ENCODE measurements at places on chromosomes 3 and 15.
A peak's percentile ranks its signal among the peaks of the same experiment; 100 is the strongest.

GRCh38 chr15:88202231-88202630, 54.3 kb downstream of the NTRK3 start:
- H3K36me3 ChIP-seq, result no peaks in the 10 kb centered on the region
- H3K4me3 ChIP-seq, result no peak overlapping the region
- H3K27ac ChIP-seq, result no peak overlapping the region
- DNase-seq, result no peak
- H3K27me3 ChIP-seq, result no peaks in the 10 kb centered on the region

- no peak for DNase-seq
- no peak overlapping the region for H3K4me3 ChIP-seq
- H3K36me3 ChIP-seq, result no peaks in the 10 kb centered on the region
- H3K27ac ChIP-seq, result no peak overlapping the region
- H3K4me1 ChIP-seq, result no peaks in the 10 kb centered on the region
Observed at GRCh38 chr3:197340521-197340871, 42.1 kb upstream of the DLG1 start.

DNA sequence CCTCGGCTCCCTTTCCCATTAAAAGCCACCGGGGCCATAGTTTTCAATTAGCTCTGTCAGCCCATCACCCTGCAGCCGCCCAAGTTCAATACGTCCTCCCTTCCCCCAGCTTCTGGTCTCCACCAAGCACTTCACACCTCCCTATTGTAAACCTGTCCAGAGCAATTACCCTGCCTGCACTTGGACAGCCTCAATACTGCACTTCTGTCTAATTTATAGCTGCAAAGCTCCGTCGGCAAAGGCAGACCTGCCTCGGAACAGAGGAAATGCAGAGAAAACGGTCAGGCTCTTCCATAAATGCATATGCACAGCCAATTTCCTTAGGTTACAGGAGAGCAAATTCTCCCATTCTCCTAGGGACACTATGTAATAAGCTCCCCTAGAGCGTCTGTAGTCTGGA, 21.9 kb downstream of the LRIG1 start:
- no peaks in the 10 kb centered on the region for H3K27me3 ChIP-seq
- DNase-seq, result no peak
- no peak overlapping the region for H3K4me3 ChIP-seq

- no peak overlapping the region for H3K4me3 ChIP-seq
- H3K27me3 ChIP-seq, result no peaks in the 10 kb centered on the region
- no peaks in the 10 kb centered on the region for H3K36me3 ChIP-seq
- no peak overlapping the region for H3K27ac ChIP-seq
Observed at GRCh38 chr3:104510131-104510849, 856.4 kb upstream of the ALCAM start.

- H3K4me3 ChIP-seq, result no peak overlapping the region
- no peak overlapping the region for H3K27ac ChIP-seq
- peaks cover 29% of the 10 kb centered on the region for H3K4me1 ChIP-seq
Observed at GRCh38 chr15:31027910-31028578, 36.6 kb upstream of the MTMR10 start.

DNA sequence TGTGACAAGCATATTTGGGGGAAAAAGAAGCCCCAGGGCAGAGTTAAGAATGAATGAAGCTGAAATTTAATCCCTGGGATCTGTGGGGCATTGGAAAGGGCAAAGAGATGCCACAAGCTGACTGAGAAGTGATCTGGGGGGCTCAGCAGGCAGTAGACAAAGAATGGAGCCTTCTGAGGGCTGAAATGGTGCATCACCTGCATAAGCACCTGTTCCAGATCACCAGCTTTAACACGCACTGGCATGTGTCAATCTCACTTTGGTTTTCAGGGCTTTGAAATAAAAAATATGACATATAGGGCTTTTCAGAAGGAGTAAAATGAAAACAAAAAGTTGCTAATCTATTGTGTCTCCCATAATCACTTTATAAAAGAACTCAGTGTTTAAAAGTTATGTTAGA, 210.8 kb upstream of the ARHGEF26 start:
- no peaks in the 10 kb centered on the region for H3K27me3 ChIP-seq
- no peaks in the 10 kb centered on the region for H3K36me3 ChIP-seq
- no peak overlapping the region for H3K27ac ChIP-seq
- DNase-seq, result no peak
- H3K4me3 ChIP-seq, result no peak overlapping the region
- H3K4me1 ChIP-seq, result no peaks in the 10 kb centered on the region

- no peaks in the 10 kb centered on the region for H3K4me1 ChIP-seq
- H3K4me3 ChIP-seq, result no peak overlapping the region
- H3K27me3 ChIP-seq, result no peaks in the 10 kb centered on the region
- no peak overlapping the region for H3K27ac ChIP-seq
Observed at GRCh38 chr15:85941186-85941855, 138.3 kb upstream of the AGBL1 start.

DNA sequence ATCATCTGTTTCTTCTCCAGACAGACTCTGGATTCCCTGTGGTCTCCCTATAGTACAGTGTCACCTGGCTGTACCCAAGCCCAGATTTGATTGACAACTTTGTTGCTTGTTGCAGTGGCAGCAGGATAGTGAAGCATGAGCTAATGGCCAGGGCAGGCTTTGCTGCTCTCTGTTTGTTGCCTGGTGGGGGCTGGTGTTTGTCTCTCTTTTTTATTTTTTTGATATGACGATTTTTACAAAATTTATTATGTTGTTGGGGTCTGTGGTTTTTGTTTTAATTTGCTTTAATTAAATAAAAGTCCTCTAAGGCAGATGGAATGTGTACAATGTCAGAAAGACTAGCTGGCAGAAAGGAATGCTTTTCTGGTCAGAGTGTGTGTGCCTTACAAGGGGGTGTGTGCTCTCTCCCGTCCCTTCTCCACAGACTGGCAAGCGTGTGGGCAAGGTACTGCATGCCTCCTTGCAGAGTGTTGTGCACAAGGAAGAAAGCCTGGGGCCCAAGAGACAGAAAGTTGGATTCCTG, 15.2 kb upstream of the CLEC3B start:
- H3K4me3 ChIP-seq, result no peak overlapping the region
- DNase-seq, result no peak
- H3K27ac ChIP-seq, result peak overlapping the region; percentile 86
- no peaks in the 10 kb centered on the region for H3K27me3 ChIP-seq
- H3K36me3 ChIP-seq, result peaks cover 2% of the 10 kb centered on the region

DNA sequence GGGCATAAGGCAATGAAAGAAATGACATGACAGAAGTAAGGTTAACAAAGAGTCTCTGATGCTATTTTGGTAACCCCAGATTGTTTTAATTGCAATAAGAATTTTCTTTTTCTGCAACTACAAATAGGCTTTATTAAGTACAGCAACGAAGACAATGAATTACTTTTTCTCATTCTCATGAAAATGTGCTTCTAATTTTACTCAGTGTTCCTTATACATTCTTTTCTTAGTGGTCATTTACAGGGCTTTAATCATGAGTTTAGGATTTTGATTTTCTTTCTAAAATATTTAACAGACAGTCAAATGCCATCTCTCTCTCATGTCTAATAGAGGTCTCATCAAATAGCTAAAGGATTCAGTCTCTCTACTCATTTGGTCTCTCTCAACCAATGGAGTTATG, 452.1 kb downstream of the RAP2B start:
- H3K4me1 ChIP-seq, result no peaks in the 10 kb centered on the region
- DNase-seq, result no peak
- no peaks in the 10 kb centered on the region for H3K27me3 ChIP-seq
- H3K36me3 ChIP-seq, result no peaks in the 10 kb centered on the region

GRCh38 chr3:47469616-47470015, 6.1 kb downstream of the SCAP start:
- peaks cover 11% of the 10 kb centered on the region for H3K4me1 ChIP-seq
- no peak for DNase-seq
- no peak overlapping the region for H3K27ac ChIP-seq
- H3K36me3 ChIP-seq, result no peaks in the 10 kb centered on the region
- H3K4me3 ChIP-seq, result no peak overlapping the region

Measured in heart left ventricle (tissue), 16 donors.